ENCODE measurements at places on chromosomes 6 and 20.

GRCh38 chr6:3135668-3136291, 17.3 kb downstream of the BPHL start:
- DNase-seq, result no peak

DNA sequence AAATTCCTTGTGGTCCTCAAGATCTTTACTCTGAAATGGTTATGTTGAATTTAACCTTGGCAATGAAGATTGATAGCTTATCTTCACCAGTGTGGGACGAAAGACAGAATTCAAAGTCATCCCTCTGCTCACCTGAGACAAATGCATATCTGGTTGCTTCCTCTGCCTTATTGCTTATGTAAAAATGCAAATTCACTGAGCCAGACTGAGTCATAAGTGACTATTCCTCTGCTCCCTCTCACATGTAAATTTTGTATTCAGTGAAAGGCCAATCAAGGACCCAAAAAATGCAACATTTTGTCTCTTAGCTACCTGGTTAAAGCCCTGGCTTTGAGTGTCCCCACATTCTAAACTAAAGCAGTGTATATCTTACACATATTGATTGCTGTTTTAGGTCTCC, 593.1 kb upstream of the GJE1 start:
- DNase-seq, result no peak

GRCh38 chr6:31799781-31800180, 4.2 kb upstream of the VARS1 start:
- DNase-seq, result no peak

- DNase-seq, result peak; percentile 88
Measured at GRCh38 chr6:31366693-31367470, 9.9 kb upstream of the HLA-B start.

GRCh38 chr6:135181333-135182070, 394 bp downstream of the MYB start:
- DNase-seq, result peak; percentile 29

DNA sequence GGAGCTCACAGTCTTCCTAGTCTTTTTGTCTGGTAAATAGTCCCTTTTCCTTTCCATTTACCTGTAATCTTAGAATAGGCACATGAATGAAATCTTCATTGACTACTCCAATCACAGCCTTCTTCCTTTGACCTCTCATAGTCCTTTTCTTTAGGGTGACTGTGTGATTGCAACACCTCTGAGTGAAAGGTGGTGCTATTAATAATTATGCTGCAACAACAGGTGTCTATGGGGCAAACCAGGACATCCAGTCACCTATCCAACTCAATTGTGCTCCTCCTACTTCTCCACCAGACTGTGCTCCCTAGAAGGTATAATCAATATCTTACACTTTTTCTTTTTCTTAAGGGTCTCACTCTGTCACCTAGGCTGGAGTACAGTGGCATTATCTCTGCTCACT, 29.4 kb downstream of the RIPOR2 start:
- DNase-seq, result no peak

DNA sequence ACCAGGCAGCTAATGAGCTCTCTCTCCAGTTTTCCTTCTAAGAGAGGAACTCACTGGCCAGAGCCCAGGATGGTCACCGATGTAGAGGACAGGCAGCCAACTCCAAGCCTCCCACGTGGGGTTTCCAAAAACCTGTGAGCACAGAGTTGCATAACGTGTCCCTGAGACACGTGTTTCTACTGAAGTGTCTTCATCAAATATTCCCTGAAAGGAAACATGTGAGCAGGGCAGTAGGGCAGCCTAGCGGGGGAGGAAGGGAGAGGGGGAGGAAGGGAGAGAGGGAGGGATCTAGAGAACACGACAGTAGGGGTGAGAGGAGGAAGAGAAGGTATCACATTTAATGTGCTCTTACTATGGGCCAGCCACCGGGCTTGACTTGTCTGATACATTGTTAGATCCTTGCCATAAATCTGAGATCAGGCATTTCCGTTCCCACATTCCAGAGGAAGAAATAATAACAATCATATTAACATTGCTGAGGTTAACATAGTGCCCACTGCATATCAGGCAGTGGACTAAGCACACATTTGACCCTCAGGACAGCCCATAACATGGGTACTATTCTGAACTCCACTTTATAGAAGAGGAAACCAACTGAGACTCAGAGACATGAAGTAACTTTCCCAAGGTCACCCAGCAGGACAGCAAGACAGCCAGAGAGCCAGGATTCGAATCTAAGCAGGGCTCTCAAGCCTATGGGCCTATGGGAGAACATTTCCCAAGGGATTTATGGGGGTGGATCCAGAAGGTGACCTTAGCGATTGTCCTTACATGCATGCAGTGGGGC, 4.5 kb upstream of the SYS1 start:
- DNase-seq, result no peak

DNA sequence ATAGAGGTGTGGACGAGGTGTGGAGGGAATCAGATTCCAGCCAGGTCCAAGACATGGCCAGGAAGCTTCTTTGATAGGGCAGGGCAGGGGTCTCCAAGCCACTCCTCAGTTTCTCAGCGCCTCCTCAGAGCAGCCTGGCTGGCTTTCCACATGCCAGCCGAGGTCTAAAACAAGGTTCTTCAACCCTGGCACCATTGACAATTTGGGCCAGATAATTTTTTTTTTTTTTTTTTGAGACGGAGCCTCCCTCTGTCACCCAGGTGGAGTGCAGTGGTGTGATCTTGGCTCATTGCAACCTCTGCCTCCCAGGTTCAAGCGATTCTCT, 21.3 kb upstream of the CHMP4B start:
- no peak for DNase-seq

GRCh38 chr20:47876311-47877088, 91.2 kb upstream of the SULF2 start:
- no peak for DNase-seq

GRCh38 chr20:31570021-31570463, 35.0 kb upstream of the ID1 start:
- no peak for DNase-seq

DNA sequence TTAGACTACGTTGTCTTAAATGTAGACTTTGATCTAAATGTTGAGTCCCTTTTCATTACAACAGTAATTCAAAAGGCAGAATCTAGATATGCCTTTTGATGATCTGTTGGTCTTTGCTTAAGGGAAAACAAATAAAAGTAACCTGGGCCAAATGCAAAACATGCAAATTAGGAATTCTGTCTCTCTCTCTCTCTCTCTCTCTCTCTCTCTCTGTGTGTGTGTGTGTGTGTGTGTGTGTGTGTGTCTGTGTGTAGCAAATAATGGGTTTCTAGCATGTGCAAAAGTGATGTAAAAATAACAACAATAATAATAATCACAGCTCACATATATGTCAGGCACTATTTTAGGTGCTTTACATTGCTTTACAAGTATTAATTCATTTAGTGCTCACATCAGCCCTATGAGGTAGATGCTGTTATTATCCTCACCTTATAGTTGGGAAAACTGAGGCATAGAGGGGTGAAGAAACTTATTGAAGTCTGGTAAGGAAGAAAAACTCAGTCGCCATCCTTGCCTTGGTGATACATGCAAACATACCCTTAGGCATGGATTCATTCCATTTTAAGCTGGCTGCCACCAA, 160.3 kb upstream of the ZNF217 start:
- no peak for DNase-seq

GRCh38 chr6:83812595-83812994, 40.6 kb upstream of the RIPPLY2 start:
- no peak for DNase-seq

GRCh38 chr6:150813319-150813992, 52.0 kb upstream of the MTHFD1L start:
- peak; percentile 86 for DNase-seq

DNA sequence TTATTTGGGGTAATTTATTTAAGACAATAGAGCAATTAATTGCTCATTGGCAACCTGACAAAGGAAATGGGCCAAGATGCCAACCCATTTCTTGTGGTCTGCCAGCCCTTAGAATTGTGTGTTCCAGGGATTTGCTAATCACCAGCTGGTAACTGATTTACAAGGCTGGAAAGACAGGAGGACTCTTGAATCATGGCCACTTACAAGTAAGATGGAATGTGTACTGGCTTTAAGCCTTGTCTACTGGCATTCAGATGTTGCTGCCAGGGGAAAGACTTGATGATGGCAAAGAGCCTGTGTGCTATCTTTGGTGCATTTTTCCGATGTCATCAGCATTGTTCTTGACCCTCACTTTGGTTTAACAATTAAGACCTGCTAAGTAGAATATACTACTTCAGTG, 91.0 kb downstream of the BCKDHB start:
- DNase-seq, result no peak

DNA sequence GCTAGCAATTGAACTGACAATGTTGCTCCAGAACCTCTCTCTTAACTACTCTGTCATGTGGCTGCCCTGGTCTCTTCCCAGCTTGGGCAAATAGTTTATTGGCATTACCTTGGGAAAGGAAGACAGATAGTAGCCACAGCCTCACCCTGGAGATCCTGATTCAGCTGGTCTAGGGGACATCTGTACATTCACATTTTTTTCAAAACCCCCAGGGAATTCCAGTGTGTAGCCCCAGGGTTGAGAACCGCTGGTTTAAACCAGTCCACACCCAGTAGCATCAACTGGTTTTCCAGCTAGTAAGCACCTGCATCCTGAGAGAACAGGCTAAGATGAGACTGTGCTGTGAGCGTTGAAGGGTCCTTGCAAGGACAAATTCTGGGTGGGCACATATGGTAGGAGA, 9.6 kb downstream of the SCUBE3 start:
- no peak for DNase-seq

GRCh38 chr6:163545370-163545769, 130.9 kb downstream of the QKI start:
- DNase-seq, result no peak

DNA sequence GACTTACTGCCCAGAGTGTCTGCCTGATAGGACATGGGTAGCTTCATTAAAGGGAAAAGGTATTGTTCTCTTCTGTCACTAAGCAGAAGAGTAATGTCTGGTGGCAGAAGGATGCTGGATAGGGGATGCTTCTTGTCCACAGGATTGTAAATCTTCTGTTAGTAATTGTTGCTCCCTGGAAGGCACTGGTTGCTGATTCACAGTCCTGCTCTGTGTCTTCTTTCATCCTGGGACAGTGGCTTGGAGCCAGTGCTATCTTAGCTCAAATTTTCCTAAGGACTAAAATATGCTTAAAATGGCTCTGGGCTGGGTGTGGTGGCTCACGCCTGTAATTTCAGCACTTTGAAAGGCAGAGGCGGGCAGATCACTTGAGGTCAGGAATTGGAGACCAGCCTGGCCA, 48.0 kb downstream of the SYTL3 start:
- no peak for DNase-seq

GRCh38 chr6:92023410-92023966, 1395.9 kb downstream of the EPHA7 start:
- DNase-seq, result no peak

DNA sequence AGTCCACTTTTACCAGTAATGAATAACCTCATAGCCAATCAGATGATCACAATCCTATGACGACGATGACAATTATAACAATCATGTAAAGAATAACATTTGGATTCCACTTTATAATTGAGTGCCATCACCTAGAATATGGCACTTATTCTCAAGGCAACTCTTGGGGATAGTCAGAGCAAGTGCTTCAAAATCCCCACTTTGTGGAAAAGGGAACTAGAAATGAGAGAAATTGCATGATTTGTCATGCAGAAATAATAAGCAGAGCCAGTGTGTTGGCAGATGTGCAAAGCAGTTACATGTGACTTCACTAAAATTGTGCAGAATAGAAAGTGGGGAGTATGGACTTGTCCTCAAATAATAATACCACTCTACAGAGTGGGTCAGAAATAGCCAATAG, 41.3 kb downstream of the FRK start:
- DNase-seq, result no peak

- DNase-seq, result no peak
Measured at GRCh38 chr6:15854826-15855710, 192.2 kb upstream of the DTNBP1 start.

DNA sequence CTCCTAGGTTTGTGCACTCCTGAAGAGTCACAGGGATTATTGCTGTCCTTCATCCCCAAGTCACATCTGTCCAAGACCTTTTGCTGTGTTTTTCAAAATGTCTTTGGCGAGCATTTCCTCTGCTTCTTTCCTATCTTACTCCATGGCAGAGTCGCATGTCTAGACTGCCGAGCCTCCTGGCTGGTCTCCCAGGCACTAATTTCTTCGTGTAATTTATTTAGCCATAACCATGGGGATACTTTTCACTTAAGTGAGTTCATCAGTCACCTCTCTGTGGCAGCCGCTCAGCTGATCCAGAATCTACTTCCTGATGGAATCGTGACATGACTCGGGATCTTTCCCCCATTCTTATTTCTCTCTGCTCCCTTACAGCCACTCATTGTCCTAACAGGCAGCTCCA, 25.8 kb downstream of the ADGRF5 start:
- DNase-seq, result no peak

DNA sequence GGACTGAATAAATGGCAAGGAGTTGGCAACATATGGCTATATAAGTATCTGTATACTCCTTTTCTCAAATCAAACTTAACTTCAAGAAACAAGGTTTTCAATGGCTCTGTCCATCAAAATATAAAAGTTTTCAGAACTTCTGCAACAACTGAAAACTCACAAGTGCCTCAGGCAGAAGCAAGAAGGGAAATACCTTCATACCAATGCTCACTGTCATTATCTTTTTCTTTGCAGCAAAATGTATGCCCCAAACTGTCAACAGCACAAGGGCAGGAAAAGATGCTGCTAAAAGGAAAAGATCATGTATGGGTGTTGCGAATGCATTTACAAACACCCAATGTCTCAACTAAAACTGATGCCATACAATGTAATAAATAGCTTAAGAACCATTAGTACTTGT, 45.9 kb downstream of the PTPRK start:
- no peak for DNase-seq

DNA sequence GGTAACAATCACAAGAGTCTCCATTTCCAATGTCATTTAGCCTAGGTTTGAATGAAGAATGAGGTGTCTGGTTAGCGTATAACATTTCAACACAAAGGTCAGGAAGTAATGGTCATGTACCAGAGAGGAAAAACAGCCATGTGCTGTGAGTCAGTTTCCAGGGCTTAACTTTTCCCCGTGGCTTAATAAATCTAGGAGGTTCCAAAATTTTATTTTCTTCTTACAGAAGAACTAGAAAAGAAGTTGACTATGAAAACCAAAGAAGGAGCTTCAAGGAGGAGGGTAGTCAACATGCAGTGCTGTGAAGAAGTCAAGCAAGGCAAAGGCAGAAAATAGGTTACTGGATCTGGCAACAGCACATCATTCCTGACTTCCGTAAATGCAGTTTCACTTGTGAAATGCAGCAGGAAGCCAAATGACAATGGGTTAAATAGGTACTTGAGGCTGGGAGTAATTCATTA, 8.4 kb upstream of the GABRR2 start:
- DNase-seq, result no peak

DNA sequence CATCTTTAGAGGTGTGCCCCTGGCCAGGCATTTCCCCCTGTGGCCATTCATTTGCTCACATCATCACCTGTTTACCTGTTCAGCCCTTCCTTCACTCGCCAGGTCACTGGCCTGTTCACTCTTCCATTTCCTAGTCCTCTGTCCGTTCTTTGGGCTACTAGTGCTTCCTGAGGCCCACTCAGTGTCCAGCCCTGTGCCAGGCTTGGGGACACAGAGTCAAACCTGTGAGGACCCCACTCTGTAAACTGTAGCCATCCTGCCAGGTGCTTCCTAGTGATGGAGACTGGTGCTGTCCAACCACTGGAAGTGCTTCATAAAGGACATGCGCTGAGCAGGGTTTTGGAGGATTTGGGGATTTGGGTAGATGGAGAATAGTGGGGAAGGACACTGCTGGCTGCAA, 3.5 kb downstream of the DLGAP4 start:
- DNase-seq, result no peak
